ENCODE measurements at places on chromosomes 4 and X. TPM values are rescaled to one million over a fixed set of nuclear protein-coding genes. Genes with fewer than 3 reads are reported as not detected.
A peak's percentile ranks its signal among the peaks of the same experiment; 100 is the strongest.

Gene LNX1
- total RNA-seq, result 1.7 TPM

Gene GPR143
- total RNA-seq, result 58.2 TPM

DNA sequence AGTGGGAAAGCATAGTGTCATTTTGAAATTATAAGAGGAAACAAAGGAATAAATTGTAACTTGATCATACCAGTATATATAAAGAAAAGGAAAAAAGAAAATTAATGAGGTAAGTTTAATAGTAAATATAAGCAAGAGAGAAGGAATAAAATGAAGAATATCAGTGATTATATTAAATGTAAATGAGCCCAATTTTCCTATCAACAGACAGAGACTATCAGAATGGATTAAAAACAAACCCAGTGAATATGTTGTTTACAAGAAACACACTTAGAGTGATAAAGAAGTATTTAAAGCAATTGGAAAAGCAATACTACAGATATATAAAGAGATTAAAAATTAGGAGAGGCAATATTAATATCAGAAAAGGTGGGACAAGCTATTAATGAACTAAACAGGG, 28.8 kb upstream of the RHOH start:
- no peak for DNase-seq

DNA sequence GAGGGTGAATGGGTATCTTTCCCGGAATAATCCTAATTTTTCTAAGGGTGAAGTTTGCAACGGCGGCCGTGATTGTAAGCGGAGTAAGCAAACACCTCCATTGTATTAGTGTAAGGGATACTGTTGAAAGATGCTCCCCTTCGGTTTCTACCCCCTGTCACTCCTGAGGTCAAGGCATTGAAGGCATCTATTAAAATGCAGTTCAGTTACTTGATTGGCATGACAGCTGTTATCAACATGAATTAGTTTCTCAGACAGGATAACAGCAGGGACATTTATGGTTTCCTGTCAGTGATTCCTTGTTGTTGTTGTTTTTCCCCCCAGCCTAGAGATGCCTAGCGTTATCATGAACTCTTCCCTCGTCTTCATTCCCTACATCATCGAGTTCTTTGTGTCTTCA, 552 bp downstream of the SLC25A14 start:
- DNase-seq, result no peak

Gene CCDC160
- total RNA-seq, result 3.0 TPM

DNA sequence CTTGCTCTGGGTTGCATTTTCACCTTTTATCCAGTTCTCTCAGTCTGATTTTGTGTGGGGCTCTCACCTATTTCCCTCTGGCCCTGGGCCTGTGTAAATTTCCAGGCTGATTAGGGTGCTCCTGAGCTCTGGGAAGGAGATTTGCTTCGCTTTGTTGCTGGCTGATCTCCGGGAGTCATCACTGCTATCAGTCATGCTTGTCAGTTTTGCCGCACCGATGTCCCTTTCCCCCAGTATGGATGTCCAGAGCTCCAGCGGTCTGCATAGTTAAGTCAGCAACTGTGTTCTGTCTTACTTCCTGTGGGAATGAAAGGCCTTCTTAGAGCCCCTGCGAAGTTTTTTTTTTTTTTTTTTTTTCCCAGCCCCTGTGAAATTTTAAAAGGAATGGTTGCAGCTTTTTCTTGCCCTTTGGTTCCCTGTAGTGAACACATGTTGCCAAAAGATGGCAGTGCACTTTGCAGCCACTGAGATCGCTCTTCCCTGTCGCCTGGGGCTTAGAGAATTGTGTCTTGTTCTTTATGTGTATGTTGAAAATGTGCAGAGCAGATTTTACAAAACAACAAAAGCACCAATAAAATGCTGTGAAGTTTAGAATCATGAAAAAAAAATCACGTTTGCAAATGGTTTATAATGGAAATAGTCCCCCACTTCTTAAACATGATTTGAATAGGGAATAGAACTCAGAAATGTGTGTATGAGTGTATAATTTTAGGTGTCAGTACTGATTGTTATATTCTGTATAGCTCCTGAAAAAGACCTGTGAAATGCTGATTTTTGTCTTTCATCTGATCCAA, 109.1 kb upstream of the SLC4A4 start:
- DNase-seq, result peak; percentile 65

DNA sequence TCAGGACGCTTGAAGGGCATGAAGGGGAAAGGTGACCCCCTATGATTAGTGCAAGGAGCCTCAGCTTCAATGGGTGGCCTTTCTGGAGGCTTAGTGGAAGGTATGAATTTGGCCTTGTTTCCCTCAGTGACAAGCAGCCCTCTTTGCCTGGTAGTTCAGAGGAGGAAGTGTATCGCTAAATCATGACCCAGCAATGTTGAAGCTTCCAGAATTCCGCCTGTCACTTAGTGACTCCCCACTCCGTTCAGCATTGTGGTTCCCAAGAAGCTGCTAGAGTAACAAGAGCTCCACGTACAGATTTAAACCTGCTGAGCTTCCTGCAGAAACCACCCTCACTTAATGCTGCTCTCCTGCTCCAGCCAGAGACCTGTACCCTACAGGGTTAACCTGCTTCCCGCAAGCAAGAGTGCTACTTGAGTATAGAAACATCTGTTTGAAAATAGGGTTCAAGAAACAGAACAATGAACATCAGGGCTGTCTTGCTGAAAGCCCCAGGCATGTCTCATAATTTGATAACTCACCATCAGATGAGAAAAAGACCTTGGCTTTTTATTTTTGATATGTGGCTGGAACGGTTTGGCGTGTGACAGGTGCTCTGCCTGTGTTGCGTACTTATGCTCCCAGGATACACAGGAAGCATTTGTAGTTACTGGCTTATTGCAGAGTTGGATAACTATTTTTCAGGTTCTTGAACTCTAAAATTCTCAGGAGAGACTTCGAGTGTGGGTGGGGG, 105.2 kb downstream of the UCHL1 start:
- DNase-seq, result peak; percentile 43

DNA sequence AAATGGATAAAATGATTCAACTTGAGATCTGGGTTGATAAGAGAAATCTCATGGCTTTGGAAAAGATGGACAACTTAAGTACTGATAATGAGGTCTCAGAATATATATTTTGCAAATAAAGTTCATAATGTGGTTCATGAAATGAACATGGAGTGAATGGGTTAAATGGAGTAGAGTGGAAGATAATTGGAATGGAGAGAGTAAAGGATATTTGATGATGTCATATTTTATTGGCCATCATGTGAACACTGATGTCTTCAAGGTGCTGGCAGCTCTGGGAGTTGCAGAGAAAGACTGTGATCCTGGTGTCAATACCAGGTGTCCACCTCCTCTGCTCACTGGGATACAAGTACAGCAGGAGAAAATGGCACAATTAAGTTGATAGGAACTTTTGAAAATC, 133.9 kb upstream of the ZXDA start:
- DNase-seq, result no peak

Gene CTAG1B
- total RNA-seq, result not detected

Gene NUDT10
- total RNA-seq, result 0.20 TPM

Gene MSX1
- 0.15 TPM for total RNA-seq

Gene FGFR3
- total RNA-seq, result 1.4 TPM

DNA sequence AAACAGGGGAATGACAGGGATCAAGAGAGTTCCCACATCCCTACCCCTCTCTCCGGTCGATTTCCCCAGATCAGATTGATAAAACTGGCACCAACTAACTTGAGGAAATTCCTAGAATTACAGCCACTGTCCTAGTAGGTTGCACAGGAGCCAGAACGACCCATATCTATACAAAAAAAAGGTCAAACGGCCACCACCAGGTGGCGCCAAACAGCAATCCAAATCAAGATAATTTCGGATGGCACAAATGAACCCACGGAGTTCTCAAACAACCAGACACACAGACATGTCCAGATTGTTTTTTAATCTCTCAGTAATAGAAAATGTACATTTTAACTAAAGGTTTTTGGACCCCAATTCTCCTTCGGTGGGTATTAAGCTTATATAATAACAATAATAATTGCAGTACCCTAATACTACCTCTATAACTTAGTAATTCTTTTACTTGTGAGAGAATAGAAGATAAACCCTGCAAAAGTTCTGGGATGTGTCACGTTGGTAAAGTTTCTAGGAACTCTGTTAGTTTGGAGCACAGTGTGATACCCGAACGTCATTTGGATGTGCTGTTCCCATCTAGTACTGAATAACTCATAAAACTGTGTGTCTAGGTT, 212.6 kb downstream of the SPOCK3 start:
- DNase-seq, result peak; percentile 44

Gene ZNF185
- total RNA-seq, result 63.4 TPM

Gene ERCC6L
- 4.0 TPM for total RNA-seq

Gene STK32B
- 9.7 TPM for total RNA-seq

DNA sequence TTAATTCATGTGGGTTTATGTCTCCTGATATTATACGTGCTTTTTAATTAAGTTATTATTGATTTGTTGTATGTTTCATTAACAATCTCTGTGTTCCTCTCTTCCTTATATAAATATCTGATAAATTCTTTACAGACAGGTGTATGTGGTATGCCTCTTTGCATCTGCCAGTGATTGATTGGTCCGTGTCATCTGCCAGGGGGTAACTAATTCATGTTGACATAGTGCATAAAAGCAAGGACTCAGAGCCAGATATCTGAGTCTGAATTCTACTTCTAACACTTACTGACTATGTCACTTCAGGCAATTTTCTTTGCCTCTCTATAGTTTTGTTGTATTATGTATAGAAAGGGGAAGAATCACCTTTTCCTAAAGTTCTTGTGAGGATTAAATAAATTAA, 5.2 kb upstream of the AMBN start:
- no peak for DNase-seq

Gene PDZD4
- 0.30 TPM for total RNA-seq

Gene SSX2
- not detected for total RNA-seq

DNA sequence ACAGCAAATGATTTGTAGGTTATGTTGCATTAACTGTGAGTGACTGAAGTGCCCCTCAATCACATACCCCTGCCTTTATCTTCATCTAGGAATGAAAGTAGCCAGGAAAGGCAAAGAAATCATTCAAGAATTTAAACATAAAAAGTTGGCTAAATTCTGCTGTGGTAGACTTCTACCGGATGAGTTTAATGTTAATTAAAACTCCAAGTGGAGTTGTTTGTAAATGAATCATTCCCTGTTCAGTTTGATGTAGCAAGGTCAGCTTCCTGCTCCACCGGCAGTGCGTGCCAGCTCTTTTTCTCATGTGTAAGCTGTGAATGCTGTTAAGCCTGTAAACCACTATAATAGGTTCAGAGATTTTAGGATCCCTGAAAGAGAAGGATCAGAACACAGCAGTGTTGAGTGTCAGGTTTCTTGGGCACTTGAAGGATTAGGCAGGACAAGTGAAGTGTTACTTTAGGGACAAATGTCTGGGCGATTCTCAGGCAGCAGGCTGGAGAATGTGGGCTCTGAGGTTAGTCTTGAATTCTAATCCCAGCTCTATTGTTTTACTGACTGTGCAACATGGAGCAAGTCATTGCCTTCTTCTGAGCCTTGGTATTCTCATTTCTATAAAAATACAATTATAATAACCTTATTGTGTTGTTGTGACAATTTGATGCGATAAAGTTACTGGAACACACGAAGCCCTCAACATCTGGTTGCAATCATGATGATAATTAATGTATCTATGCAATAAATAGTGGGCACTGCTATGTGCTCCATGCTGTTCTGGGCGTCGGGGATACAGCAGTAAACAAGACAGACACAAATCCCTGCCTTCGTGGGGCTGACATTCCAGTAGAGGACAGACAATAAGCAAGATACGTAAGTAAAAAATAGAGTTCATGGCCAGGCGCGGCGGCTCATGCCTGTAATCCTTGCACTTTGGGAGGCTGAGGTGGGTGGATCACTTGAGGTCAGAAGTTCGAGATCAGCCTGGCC, 112.0 kb downstream of the SHROOM3 start:
- peak; percentile 98 for DNase-seq

Gene TECRL
- not detected for total RNA-seq

DNA sequence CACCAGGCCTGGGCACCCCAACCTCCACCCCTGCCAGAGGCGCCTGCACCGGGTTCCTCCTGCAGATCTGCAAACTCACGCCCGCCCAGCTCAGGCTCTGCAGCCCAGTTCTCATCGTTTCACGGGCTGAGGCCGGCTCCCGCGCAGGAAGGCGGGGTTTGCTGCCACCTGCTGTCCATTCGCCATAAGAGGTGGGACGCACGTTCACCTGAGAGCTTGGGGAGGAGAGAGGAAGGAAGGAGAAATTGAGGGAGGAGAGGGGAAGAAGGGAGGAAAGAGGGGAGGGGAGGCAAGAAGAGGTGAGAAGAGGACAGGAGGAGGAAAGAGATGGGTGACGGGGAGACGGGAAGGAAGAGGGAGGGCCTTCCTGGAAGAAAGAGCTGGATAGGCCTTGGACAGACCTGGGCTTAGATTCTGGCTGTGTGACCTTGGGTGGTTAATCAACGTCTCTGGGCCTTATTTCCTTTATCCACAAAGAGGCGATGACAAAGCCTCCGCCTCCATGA, 114.5 kb downstream of the ADRA2C start:
- peak; percentile 19 for DNase-seq

- no peak for DNase-seq
Measured at GRCh38 chrX:10098270-10098713, 58.5 kb upstream of the CLCN4 start.

Gene DMRTC1B
- 0.20 TPM for total RNA-seq

GRCh38 chr4:8123389-8123788, 35.2 kb downstream of the ABLIM2 start:
- no peak for DNase-seq

Gene RTL5
- total RNA-seq, result 3.9 TPM

GRCh38 chr4:108881190-108881589, 118.3 kb upstream of the ETNPPL start:
- peak; percentile 28 for DNase-seq

Gene LRAT
- 0.17 TPM for total RNA-seq

DNA sequence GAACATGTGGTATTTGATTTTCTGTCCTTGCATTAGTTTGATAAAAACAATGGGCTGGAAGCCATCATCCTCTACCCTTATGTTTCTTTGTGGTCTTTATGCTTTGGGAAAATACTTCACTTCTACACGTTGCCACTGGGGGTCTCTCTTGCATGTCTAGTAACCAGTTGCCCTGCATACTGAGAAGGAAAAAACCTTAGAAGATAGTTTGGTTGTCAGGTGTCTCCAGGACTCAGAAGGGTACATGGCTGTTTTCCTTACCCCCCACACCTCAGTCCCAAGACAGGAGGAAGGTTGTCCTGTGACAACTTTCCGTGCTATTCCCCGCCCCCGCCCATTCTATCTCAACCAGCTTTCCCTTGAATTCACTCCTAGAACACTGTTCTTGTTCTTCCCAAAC, 62.1 kb upstream of the LANCL3 start:
- DNase-seq, result peak; percentile 0

Gene SOD3
- 21.1 TPM for total RNA-seq

DNA sequence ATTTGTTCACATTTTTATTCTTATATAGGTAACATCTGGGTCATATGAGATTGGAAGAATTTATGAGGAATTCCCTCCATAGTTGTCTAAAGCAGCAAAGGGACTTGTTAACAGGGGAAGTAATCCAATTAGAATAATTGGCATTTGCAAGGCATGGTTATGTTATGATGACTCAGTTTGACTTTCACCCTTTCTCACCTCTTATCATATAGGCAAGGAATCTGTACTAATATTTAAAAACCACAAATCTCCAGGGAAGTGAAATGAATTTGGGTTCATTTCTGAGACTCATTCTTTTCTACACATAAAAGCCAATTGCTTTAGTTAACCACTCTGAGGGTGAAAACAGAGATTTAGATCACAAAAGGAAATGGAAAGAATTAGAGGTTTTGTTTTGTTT, 281.5 kb upstream of the DKK2 start:
- DNase-seq, result no peak

GRCh38 chr4:87849612-87850011, 16.8 kb downstream of the MEPE start:
- no peak for DNase-seq
